ENCODE measurements at places on chromosomes 13 and 19.

DNA sequence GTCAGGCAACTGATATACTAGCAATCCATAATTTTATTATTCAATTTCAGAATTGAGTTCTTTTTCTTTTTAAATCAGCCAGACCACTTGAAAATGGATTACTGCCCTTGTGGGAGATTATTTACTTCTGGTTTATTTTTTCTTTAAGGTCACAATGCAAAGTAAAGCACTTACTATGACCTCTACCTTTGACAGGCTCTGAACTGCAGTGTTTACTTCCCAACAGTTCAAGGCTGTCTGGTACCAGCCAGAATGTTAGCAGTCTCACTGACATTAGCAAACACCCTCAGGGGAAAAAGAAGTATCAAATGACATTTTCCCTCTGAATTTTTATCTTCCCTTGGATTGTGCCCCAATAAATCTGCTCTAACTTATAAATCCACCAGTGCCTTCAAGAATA lies 57.5 kb downstream of the RAP2A start:
- DNase-seq = no peak

DNA sequence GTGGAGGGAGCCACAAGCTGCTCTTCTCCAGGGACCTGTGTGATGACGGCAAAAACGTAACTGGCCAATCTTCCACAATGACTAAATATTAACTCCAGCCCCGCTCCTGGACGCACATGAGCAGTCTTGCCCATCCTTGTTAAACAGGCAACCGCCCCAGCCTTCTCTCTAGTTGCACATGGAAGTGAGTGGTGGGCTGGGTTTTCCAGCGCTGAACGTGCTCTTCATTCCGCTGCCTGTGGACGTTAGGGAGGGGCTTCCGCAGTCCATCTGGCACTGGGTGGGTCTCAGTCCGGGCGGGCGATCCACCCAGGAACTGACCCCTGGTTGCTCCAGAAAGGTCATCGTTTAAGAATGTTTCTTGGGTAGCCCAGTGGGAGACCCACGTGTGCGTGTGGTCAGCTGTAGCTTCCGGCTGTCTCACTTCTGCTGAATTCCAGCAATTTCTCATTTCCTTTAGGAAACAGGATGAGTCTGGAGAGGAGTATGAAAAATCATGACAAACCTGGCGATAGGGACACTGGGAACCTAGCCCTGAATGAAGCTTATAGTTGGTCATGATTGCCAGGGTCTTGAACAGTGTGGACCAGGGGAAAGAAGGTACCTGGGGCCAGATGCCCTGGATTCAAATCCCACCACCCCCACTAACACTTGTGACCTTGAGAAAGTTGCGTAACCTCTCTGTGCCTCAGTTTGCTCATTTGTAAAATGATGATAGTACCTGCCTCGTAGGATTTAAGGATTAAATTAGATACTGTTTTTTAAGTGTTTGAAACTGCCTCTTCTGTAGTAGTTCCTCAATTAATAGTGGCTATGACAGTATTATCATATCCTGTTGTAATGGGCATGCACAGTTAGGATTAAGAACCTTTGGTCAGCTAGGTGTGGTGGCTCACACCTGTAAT lies 92.6 kb downstream of the SIPA1L3 start:
- no peak for DNase-seq

GRCh38 chr13:72043366-72043765 lies 176.4 kb upstream of the DACH1 start:
- DNase-seq = no peak

DNA sequence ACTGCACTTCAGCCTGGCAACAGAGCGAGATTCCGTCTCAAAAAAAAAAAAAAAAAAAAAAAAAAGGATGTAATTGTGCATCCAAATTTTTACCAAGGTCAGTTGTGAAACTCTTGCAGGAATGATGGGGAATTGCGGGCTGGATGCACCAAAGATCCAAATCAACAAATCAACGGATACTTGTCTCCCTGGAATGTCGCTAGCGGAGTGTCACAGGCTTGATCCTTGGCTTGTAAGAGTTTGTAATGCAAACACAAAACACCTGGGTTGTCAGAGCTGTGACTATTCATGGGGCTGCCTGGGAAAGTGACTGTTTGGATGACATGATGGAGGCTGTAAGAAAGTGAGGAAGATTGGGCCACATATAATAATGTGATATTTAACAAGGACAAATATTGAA lies 4.2 kb downstream of the KANK3 start:
- no peak for DNase-seq

DNA sequence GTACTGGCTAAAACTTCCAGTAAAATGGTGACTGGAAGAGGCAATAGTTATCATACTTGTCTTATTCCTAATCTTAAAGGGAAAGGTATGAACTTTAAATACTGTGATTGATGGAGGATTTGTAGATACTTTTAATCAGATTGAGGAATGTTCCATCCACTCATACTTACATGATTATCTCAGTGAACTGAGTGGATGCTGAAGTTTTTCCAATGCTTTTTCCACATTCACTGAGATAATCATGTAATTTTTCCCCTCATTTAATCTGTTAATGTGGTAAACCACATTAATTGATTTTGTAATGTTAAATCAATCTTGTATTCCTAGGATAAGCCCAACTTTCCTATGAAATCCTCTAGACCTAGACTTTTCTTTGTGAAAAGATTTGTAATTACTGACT lies 17.2 kb upstream of the SCEL start:
- DNase-seq = no peak

GRCh38 chr13:113112893-113113845 lies 7.6 kb downstream of the F7 start:
- DNase-seq = no peak

- DNase-seq = no peak
Measured at GRCh38 chr13:113787694-113788093, 28.7 kb downstream of the TMEM255B start.

DNA sequence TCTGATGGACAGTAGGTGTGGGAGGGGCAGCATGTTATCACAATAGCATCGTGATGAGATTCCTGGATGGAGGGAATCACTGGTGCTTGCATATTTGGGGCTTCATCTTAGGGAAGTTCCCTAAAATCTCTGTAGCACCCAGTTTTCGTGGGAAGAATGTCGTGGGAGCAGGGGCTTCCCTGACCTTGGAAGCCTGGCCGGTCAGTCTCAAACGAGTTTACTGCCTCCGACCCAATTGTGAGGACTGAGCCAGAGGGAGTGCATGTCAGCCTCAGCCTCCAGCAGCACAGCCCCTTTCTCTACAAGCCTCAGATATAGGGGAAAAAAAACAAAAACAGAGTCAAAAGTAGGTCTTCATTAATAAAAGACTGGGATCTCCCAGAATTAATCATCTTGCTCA lies 32.2 kb downstream of the COL4A2 start:
- no peak for DNase-seq

GRCh38 chr19:16397791-16398529 lies 73.3 kb downstream of the KLF2 start:
- no peak for DNase-seq

DNA sequence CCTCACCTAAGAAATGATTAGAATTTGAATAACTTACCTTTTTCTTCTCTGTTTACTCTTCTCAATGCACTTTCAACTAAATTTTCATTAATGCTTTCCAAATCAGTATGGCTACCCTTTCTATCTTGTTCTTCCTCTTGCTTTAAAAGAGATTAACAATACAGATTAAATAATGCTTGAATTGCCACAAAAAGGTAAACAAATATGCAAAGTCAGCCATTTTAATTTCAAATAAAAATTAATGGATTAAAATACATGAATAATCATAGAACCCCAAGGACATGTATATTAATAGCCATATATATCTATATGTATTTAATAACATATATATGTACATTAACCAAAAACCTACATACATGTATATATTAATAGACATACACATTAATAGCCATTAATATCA lies 7.9 kb upstream of the NEK5 start:
- no peak for DNase-seq

GRCh38 chr19:50549059-50549926 lies 18.9 kb downstream of the LRRC4B start:
- DNase-seq = no peak

DNA sequence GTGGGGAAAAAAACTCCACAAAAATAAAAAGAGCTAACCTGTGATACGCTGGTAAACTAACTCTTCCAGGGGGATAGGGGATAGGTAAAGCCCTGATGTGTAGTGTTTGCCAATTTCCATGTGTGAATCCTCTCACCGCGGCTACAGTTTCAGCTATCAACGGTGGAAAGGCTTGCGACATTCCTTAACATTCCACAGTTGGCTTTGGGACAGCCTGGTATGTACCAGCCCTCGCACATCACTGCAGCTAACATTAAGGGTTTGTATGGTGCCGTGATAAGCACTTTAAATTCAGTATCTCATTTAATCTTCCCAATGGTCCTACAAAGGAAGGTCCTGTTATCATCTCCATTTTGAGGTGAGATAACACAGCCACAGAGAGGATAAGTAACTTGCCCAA lies 112.4 kb downstream of the KATNAL1 start:
- DNase-seq = no peak

DNA sequence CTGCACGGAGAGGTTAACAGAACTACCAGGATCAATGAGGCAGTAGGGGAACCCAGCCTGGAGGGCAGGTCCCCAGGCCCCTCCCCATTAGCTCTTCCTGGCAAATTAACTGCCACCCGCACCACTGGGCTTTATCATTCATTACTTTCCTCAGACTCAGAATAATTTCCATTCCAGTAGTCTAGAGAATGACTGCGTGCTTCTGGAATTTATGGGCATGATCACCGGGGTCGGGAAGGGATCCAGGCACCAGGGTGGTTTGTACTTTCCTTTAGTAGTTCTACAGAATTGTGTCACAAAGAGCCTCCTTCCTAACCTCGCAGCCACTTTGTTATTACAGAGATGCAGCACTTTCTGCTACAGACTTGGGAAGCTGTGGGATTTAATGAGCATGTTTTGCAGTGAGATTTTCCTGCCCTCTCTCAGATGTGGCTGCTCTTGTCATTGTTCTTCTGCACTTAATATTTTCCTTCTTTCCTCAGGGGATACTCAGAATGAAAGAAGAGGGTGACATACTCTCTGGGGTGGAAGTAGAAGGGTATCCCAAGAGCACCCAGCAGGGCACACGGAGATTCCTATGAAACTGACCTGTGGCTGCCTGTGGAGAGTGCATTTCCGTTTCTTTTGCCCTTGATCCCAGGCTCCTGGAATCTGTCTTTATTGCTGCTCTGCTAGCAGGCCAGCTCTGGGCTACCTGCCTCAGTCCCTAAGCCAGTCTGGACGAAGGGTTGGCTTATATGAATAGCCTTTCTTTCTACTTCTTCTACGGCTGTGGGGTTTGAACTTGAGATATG lies 285.0 kb upstream of the SLC10A2 start:
- DNase-seq = no peak

DNA sequence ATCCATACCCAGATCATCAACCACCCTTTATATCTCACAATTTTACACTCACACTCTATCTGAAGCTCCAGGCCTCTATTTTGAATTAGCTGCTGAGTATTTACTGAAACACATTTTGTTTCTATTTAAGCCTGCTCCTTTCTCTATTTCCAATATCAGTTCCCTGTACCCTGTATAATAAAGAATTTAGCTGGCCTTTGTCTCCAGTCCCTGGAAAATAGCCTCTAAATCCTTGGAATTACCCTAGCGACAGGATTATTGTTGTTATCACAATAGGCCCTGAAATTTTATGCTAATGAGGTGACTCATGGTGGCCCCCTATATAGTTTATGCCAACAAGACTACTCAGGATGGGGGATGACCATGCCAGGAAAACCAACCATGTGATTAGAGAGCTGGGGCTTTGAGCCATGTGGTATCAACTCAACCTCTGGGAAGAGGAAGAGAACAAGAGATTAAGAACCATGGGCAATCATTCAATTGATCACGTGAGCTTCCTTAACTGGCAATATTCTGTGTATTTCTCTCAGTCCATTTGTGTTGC lies 72.7 kb downstream of the KATNAL1 start:
- no peak for DNase-seq

DNA sequence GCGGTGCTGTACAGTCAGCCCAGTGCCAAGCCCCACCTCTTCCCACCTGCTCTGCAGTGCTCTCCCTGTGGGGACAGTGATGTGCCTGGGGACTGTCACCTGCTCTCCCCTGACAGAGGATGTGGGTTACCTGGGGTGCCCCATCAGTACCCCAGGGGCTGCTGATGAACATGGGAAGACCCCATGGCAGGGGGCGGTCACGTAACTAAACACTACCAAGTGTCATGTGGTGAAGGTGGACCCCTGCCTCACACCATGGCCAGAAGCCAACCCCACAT lies 12.7 kb downstream of the KDM4B start:
- no peak for DNase-seq

GRCh38 chr13:32067149-32067961 lies 35.8 kb downstream of the FRY start:
- DNase-seq = no peak

DNA sequence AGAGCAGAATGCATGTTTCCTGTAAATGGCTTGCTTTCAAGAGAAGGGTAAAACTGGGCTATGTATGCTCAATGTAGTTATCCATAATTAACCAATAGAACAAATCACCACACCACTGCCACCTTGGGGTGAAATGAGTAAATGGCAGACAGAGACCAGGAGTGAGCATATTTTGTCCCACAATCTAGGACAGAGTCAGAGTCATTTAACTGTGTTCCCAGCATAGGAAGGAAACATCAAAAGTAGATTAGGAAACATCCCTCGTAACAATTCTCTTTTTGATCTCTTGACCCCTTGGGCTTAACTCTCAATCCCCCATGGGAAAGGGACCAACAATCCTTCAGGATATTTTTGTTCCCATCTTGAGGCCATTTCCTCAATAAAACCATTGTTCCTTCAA lies 224.8 kb downstream of the NHLRC3 start:
- peak; percentile 69 for DNase-seq

DNA sequence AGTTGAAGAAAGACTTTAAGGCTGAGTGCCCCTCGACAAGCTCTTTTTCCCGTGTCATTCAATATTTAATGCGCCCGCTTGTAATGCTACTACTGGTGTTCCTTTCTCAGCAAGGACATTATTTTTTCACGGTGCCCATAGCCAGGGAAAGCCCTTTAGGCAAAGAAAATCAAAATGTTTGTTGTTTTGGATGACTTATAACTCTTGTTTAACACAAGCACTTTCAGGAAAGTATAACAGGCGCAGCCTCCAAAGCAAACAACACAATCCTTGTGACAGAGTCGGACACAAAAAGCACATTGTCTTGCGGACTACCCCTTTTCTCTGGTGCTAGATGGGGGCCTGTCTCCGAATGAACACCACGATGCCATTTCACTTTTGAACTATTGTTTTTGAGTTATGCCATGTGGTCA lies 12.4 kb downstream of the ZIC5 start:
- DNase-seq = no peak

DNA sequence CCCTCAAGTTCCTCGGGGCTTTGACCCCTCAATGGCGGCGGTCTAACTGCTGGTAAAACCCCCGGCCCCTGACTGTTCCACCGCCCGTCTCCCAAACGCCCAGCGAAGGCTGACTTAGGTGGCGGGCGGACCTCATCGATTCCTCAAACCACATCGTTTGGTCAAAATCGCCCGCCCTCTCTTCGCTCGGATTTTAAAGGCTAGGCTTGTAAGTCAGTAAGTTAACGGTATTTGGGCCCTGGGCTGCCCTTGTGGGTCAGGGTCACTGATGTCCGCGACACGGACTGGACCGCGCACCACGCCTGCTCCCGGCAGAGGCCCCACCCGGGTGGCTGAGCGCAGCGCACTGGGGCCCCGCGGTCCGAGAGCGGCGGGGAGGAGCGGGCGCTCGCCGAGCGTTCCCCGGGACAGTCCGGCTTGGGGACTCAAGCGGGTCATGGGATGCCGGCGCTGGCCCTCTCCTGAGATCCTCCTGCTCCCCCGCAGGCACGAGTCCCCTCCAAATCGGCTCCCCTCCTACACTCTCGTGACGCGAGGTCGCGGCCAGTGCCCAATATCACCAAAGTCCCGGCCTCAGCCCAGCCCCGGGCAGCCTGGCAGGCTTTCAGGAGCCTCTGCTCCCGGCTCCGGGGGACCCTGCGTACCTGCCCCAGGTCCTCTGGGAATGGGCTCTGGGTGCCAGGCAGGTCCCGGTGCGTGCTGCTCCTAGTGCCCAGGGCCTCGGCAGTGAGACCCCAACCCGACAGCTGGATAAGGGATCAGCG lies 1.0 kb downstream of the FLT1 start:
- DNase-seq = no peak

All from NCI-H446 (cell line).